Gastrocnemius medialis (tissue), 4 donors: ENCODE measurements at places on chromosomes 16 and 17.

GRCh38 chr17:20141198-20141972 is 132.2 kb downstream of the SPECC1 start:
- no peak for DNase-seq

- no peak for DNase-seq
These were observed 1.4 kb downstream of the PYY start for GRCh38 chr17:43952351-43952723.

DNA sequence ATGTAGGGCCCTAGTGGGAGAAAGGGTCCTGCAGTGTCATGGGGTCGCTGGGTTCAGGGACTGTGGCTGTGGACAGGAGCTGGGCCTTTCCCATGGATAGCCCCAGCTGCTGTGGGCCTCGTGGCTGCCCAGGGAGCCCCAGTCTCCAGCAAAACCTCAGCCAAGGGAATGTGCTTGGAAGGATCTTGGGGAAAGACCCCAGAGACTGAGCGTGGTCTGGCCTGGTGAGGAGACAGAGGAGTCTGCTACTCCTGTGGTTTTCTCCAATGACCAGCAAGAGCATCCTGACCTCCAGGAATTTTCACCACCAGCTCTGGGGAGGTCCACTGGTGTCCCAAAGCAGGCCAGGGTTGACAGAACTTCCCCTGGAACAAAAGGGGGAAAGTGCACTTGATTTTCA is 42.3 kb downstream of the RNF112 start:
- no peak for DNase-seq

DNA sequence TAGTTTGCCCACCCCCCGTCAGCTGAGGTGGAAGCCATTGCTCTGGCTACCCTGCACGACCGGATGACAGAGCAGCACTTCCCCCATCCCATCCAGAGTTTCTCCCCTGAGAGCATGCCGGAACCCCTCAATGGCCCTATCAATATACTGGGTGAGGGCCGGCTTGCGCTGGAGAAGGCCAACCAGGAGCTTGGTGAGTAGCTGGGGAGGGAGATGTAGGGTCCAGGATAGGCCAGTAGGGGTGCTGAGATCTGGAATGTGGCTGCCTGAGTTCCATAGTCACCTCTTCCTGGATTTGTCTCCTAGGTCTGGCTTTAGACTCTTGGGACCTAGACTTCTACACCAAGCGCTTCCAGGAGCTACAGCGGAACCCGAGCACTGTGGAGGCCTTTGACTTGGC is 6.4 kb downstream of the PFAS start:
- DNase-seq, result no peak

DNA sequence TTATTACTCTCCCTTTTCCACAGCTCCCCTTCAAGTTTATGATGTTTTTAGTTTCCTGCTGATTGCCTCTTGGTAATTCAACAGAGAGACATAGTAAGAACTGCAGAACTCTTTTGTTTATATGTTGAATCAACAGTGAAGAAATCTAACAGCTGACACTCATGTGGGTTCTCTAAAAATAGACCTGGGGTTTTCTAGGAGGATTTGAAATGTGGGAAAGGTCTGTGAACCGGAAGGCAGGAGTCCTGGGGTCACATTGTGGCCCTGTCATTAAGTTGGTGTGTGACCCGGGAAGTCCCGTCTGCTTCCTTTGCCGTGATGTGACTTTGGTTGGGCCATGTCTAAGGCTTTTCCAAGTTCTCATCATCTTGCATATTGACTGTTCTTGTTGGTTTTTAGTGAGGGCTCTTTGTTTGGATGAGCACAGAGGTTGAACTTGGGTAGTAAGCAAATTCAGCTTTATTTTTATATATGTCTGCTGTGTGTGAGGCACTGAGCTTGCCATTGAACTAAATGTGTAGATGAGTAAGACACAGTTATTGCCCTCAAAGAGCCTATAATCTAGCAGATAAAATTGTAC is 48.5 kb upstream of the HS3ST3A1 start:
- no peak for DNase-seq

GRCh38 chr17:1039123-1039507 is 42.2 kb downstream of the TIMM22 start:
- no peak for DNase-seq

GRCh38 chr17:8290043-8290442 is 1.6 kb downstream of the RANGRF start:
- DNase-seq, result no peak

- DNase-seq, result peak; percentile 55
These were observed 946 bp downstream of the OSGIN1 start for GRCh38 chr16:83953796-83954576.

- DNase-seq, result no peak
These were observed 3.1 kb downstream of the RAB11FIP4 start for GRCh38 chr17:31394544-31394943.

- peak; percentile 52 for DNase-seq
These were observed 21.0 kb upstream of the FMNL1 start for GRCh38 chr17:45200701-45201100.

- no peak for DNase-seq
These were observed 158.6 kb upstream of the ZNF267 start for GRCh38 chr16:31714903-31715504.

- no peak for DNase-seq
These were observed 10.2 kb upstream of the CLEC18B start for GRCh38 chr16:74431516-74431915.

- no peak for DNase-seq
These were observed 171.2 kb downstream of the WSCD1 start for GRCh38 chr17:6241381-6241780.

DNA sequence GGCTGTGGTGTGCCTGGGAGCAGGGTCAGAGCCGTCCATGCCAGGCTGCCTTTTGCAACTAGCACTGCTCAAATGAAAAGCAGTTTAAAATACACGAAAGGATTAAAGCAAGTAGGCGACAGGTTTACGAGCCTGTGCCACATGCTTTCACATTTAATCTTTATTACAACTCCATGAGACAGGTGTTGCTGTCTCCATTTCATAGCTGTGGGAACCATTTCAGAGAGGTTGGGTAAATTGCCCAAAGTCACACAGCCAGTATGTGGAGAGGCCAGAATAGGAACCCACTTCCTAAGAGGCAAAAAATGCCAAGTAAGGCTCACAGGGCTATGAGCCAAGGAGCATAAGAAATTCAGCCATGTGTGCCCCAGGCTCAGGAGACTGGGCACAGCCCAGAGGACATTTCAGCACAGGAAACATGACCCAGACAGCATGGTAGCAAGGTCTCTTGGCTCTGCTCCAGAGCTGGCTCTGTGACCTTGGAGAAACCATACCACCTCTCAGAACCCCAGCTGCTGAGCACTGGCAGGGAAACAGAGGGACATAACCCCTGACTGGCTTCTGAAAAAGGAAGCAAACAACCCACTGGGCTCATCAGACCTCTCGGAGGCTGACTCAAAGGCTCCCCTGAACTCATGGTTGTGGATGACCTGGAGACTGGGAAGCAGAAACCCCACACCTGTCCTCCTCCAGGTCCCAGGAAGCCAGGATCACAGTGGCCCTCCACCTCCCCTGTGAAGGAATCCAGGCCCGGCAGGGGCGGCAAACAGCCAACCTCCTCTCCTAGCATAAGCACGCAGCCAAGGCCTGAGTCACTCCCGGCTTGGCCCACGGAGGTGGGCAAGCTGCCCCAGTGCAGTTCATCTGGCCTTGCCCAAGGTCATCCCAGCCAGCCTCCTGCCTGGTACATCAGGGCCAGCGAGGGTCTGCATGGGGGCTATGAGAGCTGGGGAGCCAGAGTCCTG is 40.3 kb upstream of the MRPS23 start:
- DNase-seq, result peak; percentile 91

GRCh38 chr17:82121246-82121645 is 23.2 kb upstream of the FASN start:
- DNase-seq, result no peak

DNA sequence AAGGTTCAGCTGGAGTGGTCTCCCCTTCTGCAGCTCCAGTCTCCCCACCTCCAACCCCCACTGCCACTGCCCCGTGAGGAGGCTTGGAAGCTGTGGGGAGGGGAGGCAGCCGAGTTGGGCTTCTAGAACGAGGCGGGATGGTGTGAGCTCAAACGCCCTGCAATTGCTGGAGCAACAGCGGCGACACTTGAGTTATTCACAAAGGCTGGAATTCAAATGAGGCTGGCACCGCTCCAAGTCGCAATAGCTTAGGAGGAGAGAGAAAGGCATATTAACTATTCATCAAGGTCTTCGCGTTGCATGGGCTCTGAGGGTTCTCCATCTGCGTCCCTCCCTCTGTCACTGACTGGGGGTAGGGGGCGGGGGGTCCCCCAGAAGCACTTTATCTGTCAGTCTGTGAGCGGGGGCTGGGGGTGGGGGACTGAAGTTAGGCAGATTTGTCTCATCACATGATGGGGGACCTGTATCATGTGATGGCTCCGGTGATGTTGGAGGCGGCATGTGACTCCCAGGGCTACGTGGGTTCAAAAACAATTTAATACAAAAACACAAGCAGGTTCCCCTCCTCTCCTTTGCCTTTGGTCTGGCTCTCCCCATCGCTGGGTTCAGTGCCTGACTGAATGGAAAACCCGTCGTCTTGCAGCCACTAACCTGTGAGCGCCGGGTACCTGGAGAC is 70.5 kb downstream of the RBBP6 start:
- DNase-seq, result no peak

DNA sequence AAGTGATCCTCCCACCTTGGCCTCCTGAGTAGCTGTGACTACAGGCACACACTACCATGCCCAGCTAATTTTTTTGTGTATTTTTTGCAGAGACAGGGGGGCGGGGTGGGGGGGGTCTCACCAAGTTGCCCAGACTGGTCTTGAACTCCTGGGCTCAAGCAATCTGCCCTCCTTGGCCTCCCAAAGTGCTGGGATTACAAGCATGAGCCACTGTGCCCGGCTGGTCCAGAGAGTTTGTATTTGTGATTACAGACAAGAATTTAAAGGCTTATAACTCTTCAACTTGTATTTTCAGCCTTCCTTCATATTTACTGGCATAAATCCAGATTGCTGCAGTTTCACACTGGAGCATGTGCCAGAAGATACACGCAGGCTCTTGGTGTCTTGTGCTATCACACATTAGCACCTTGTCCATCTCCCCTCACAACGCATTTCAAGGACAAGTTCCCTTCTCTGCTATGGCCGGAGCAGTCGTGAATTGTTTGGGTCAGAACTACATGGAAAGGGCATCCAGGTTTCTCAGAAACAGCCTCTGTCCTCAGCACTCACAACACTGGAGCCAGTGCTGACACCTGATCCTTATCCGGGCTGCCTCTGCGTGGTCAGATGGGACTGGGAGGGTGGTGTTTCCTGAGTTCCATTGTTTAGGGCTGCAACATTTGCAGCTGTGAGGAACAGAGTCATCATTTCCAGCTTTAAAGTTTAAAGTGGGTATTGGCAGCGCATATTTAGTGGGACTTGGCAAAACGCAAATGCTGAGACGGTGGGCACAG is 28.1 kb downstream of the WSCD1 start:
- peak; percentile 73 for DNase-seq

- DNase-seq, result no peak
These were observed 21.4 kb downstream of the MYBBP1A start for GRCh38 chr17:4533523-4534504.

GRCh38 chr17:82803185-82803584 is 36.6 kb downstream of the ZNF750 start:
- DNase-seq, result no peak

GRCh38 chr16:30585022-30585399 is 486 bp downstream of the ZNF785 start:
- DNase-seq, result no peak

DNA sequence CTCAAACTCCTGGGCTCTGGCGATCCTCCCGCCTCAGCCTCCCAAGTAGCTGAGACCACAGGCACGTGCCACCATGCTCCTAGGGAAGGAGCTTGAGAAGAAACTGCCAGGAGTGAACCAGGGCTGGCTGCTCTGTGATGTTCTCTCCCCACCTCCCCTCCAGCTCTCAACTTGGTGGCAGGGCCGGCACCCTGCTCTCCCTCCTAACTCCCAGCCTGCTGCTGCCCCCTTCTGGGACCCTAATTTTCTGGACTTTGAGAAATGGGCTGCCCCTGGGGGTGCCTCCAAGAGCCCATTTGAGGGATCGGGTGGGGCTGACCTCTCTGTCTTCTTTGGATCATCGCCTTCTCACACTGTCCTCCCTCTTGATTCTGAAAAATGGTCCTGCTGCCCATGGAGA is 14.9 kb upstream of the STAT3 start:
- no peak for DNase-seq

- no peak for DNase-seq
These were observed 8.7 kb downstream of the ZNF276 start for GRCh38 chr16:89729863-89730593.

DNA sequence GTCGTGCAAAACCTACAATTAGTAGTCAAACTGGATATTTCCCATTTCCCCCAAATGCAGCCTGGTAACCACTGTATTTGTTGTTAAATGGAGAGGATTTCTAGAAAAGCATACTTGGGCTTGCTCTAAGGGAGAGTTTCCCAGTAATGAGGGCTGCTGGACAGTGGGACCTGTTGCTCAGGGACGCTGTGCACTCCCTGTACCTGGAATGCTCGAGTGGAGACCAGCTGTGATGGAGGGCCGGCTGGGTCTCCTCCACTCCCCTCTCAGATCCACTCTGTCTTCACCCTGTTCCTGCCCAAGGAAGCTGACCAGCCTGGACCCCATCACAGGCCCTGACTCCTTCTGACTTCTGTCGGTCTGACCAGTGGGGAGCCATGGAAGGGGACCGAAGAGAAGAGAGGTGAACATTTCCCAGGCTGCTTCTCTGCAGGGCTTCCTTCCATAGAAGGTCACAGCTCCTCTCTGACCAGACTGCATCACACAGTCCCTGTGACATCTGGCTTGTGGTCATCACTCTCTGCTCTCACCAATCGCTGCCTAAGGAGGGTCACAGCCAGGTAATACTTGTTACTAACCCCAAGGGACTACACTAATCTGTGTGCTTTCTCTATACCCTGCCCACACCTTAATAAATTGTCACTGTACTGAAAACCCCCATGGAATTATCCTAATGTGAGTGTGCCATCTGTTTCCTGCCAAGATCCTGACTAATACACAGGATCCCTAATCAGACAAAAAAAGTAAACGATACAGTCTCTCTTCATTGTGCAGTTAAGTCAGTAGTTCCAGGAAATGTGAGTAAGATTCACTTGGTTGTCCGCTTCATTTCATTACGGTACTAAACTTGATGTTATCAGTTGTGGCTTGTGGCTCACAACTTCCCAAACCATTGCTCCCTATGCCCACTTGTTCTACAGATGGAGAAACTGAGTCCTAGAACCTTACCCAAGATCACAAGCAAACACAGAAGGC is 102.4 kb downstream of the CCT6B start:
- DNase-seq, result no peak

GRCh38 chr17:73482894-73483293 is 161.4 kb downstream of the SDK2 start:
- DNase-seq, result no peak
